GM10248 (cell line): ENCODE measurements at places on chromosomes 6 and 20.

DNA sequence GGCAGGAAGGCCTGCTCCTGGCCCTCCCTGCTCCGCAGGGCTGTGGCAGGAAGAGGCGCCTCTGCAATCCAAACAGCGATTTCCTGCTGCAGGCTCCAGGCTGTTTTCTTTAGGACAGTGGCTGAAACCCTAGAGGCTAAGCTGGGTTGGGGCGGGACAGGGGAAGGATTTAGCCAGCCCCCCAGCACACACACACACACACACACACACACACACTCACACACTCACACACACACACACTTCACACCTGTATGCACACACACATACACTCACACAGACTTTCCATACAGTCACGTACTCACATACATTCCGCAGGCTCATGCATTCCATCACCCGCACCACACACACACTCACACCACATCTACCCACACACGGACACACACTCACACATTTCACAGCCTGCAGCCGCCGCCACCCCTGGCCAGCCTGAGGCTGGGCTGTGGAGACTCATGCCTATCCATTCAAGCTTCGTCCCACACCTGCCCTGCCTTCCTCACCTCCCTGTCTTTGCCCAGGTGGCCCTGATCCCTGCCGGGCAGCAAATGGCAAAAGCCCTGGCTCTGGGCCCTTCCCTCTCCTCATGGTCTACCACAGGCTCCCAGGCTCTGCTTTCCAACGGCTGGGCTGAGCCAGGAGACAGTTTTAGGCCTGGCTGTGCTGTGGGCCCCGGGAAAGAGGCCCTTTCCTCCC is 17.9 kb downstream of the MDFI start:
- DNase-seq = no peak

DNA sequence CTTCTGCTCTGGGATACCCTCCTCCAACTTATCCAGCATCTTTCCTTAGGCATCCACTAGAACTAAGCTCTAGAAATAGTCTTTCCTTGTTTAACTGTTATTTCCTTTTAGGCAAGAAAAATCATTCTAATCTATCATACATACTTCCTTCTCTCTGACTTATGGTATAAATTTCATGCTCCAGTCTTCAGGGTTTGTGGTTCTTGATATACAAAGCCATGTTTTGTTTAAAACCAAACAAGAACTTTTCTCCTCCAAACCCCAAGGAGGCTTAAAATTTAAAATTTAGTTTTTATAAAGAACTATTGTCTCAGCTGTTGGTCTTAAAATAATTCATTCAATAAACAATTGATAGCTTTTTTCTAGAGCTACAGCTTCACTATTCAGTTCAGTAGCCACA is 77.2 kb downstream of the CD164 start:
- no peak for DNase-seq

DNA sequence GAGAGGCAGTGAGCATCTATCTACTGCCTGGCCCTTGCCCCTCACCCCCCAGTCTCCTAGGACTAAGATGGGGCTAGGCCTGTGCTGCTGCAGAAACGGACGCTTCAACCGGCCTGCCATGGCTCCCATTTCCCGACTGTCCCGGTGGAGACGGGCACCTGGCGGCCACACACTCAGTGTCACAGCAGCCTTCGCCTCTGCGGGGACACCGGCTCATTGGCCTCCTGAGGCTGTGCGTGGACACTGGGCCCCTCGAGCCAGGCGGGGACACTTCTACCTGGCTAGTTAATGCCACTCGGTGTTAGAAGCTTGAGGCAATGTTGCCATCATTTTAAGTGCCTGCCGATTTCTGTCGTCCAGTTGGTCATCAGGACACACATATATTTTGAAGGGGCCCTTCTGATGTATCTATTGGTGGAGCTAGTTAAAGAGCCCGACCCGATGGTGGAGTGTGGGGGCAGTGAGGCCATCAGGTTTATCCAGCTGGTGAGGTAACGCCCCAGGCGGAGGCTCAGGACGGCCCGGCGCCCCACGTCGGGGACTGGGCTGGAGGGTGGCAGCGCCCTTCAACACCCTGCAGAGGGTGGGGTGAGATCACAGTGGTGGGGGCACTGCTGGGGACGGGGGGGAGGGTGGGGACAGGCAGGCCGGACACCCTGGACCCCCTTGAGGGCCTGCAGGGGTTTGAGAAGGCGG is 58.9 kb upstream of the GATA5 start:
- no peak for DNase-seq

GRCh38 chr6:26377719-26378118 is 5.2 kb upstream of the BTN2A2 start:
- no peak for DNase-seq

DNA sequence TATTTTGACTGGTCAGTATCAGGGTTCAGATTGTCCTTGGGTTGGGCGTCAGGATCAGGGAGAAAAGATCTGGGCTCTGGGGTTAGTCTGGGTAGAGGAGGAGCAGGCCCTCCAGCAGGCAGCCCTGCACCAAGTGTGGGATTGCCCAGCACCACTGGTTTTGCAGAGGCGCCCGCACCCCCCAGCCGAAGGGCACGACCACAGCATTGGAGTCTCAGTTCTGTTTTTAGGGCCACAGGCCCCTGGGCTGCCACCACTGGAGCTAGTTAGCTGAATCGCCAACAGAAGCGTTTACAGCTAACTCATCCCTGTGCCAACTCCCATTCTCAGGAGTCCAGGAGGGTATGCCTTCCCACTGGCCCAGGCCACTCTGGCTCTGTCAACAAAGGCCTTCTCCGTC is 84.2 kb downstream of the TCP11 start:
- no peak for DNase-seq

DNA sequence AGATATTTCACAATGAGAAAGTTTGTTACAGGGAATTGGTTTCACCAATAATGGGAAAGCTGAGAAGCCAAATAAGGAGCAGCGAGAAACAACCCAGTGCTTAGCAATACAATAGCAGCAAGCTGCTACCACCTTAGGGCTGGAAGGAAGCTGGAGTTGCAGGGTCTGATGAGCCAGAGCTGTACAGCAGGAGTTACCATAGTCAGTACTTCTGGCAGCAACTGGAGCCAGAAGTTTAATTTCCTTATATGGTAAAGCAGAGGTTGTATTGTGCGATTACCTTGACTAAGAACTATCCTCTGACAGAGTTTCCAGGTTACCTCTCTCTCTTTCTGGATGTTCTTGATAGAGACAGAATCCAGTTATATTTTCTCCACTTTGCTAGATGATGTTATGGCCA is 137.1 kb upstream of the OLIG3 start:
- no peak for DNase-seq

- peak; percentile 37 for DNase-seq
Measured at GRCh38 chr6:46220352-46221221, 49.8 kb upstream of the ENPP5 start.

GRCh38 chr6:16723826-16724225 is 37.4 kb downstream of the ATXN1 start:
- no peak for DNase-seq

DNA sequence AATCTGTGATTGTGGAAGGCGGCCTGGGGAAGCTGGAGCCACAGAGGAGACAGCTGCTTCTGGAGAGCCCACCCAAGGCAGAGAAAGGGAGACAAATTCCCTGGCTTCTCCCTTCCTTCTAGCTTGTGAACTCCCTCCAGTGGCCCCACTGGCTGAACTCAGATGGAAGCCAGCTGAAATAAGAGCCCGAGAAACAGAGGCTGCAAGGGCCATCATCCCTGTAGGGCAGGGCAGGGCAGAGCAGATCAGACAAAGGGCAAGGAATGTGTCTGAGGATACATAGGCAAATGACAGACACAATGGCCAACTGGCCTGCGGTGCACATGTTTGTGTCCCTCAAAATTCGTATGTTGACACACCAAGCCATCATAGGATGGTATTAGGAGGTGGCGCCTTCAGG is 25.3 kb downstream of the MDFI start:
- DNase-seq = no peak

DNA sequence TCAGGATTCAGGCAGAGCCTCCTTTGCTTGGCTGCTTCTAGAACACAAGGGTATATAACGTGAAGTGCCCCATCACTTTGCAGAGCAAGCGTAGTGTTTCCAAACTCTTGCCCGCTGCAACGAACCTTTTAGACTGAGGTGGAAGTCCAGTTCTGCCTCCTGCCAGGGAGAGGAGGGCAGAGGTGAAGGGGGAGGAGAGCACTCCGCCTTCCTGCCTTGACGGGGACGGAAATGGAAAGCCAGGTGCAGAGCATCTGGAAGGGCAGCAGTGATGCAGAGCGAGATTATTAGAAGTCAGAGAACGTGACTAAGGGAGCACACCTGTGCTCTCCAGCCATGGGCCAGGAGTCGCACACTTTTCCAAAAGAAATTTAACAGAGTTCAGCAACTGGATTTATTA is 63.4 kb downstream of the RREB1 start:
- no peak for DNase-seq

- DNase-seq = no peak
Measured at GRCh38 chr20:13349235-13349604, 128.1 kb downstream of the ISM1 start.

GRCh38 chr6:121522265-121522664 is 86.8 kb downstream of the GJA1 start:
- DNase-seq = no peak

DNA sequence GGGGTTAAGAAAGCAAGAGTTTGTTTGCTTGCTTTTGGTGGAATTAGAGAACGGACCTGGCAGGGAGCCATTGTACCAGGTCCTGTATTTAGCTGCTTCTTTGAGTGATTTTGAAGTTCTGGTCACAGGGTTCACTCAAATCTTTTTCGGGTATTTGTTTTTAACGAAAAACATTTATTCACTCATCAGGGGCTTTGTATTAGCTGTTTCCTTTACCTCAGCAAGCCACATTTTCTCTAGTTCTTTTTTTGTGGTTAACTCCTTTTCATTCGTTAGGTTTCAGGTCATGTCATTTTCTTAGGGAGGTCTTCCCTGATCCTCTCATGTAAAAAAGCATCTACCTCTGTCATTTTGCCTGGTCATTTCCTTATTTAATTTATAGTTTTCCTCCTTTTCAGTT is 1502.2 kb downstream of the GRIK2 start:
- no peak for DNase-seq

DNA sequence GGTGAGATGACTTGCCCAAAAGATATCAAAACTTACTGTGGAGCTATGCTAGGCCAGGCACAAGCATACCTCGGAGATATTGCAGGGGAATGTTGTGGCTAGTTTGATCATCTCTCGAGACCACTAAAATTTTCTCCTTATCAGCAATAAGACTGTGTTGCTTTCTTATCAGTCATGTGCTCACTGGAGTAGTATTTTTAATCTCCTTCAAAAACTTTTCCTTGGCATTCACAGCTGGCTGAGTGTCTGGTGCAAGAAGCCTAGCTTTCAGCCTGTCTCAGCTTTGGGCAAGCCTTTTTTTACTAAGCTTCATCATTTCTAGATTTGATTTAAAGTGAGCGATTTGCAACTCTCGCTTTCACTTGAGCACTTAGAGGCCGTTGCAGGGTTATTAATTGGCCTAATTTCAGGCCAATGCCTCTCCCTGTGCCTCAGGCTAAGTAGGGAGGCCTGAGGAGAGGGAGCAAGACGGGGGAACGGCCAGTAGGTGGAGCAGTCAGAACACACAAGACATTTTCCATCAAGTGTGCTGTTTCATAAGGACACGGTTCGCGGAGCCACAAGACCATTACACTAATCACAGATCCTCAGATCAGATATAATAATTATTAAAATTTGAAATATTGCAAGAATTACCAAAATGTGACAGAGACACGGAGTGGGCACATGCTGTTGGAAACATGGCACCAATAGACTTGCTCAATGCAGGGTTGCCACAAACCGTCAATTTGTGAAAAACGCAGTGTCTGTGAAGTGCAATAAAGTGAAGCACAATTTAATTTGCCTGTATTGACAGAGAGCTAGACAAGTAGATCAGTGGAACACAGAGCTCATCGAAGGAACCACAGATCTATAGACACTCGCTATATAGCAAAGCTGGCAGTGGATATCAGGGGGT is 106.8 kb upstream of the SIRPG start:
- DNase-seq = peak; percentile 63

- no peak for DNase-seq
Measured at GRCh38 chr6:89221971-89222711, 5.0 kb upstream of the GABRR1 start.

- no peak for DNase-seq
Measured at GRCh38 chr6:156942266-156942665, 165.1 kb downstream of the ARID1B start.

DNA sequence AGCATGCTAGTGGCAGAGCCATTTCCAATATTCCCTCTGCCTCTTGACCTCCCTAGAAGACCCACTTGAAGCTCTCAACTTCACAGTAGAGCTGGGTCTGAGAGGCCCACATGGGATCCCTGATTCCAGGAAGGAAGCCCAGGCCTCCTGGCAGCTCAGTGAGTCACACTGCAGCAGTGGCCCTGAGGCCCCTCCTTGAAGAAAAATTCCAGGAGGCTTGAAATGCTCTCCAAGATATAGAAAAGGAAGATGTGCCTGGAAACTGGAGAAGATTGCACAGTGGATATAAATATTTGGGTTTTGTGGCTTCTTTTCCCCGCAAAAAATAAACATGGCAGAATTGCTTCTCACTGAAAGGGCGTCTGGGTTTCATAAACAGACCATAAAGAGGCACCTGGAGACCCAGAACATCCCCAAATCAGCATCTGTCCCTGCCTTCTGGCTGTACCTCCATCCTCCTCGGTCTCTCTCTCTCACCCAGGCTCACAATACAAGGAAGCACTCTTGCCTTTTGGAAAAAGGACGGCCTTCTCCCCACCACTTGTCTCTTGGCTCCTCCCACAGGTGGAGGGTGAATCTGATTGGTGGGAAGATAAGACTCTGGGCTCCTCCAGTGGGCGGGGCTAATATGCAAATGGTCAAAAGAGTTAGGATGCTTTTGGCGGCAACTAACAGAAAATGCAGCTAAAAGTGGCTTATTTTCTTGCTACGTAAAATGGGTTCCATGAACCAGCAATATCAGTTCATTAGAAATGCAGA is 200.0 kb upstream of the SULF2 start:
- no peak for DNase-seq

- DNase-seq = no peak
Measured at GRCh38 chr6:2962004-2962403, 9.4 kb downstream of the SERPINB6 start.

- no peak for DNase-seq
Measured at GRCh38 chr20:32635764-32636163, 38.0 kb downstream of the C20orf203 start.

DNA sequence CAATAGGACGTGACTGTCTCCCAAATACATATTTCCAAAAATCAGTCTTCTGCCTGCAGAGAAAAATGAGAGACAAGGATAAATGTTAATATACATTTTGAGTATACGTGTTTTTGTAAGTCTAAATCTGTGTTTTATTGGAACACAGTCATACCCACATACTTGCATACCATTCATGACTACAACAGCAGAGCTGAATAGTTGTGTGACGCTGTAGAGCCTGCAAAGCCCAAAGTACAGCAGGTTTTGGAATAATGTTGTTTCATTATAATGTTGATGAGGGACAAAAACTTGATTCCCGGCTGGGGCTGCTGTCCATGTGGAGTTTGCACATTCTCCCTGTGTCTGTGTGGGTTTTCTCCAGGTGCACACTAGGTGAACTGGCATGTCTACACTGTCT is 23.8 kb upstream of the FBXO9 start:
- no peak for DNase-seq

DNA sequence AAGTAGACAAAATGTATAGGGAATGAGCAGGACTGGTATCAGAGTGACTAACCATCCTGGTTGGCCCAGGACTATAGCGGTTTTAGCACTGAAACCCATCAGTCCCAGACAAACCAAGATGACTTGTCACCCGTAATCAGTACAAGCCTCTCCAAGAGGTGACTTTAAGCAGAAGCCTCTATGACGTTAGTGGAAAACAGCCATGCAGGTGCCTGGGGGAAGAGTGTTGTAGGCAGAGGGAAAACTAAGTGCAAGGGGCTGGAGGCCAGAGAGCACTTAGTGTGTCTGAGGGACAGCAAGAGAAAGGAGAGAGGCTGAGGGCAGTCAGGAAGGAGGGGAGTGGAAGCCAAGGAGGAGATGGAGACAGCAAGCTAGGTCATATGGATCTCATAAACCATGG is 2.1 kb downstream of the SGK2 start:
- no peak for DNase-seq
